ENCODE measurements at places on chromosomes 2 and 18. TPM values are rescaled to one million over a fixed set of nuclear protein-coding genes. Genes with fewer than 3 reads are reported as not detected.
A peak's percentile ranks its signal among the peaks of the same experiment; 100 is the strongest.

DNA sequence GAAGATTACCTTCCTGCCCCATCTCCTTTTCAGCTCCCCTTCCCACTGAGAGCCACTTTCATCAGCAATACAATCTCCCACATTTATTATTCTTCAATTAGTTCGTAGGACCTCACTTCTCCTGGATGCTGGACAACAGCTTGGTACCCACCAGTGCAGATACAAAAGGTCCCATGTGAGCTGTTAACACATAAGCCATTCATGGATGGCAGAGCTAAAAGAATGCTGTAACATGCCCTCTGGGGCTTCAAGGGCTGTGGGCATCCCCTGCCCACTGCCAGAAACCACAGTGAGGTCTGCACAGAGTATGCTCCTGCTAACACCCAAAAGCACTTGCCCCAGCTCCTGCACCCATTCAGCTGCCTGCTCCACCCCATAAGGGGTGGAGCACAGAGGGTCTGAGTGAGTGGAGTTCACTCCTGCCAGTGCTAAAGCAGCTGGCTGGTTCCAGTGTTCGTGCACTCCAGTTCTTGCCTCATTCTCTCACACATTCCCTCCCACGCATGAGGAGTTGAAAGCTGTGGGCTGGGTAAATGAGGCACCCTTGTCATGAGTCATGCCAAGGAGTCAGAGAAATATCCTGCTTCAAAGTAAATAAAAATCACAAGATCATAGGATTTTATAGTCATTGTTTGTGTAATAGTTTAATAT lies 305.9 kb upstream of the TMEFF2 start:
- DNase-seq = peak; percentile 13

The NMUR1 gene
- total RNA-seq = 1.1 TPM

The HTRA2 gene
- 26.3 TPM for total RNA-seq

The POTEI gene
- total RNA-seq = 2.9 TPM

The COL5A2 gene
- total RNA-seq = 14.3 TPM

GRCh38 chr2:134917888-134918525 lies 615 bp upstream of the CCNT2 start:
- DNase-seq = no peak

- no peak for DNase-seq
Observed at GRCh38 chr2:147502711-147503290, 342.0 kb upstream of the ACVR2A start.

DNA sequence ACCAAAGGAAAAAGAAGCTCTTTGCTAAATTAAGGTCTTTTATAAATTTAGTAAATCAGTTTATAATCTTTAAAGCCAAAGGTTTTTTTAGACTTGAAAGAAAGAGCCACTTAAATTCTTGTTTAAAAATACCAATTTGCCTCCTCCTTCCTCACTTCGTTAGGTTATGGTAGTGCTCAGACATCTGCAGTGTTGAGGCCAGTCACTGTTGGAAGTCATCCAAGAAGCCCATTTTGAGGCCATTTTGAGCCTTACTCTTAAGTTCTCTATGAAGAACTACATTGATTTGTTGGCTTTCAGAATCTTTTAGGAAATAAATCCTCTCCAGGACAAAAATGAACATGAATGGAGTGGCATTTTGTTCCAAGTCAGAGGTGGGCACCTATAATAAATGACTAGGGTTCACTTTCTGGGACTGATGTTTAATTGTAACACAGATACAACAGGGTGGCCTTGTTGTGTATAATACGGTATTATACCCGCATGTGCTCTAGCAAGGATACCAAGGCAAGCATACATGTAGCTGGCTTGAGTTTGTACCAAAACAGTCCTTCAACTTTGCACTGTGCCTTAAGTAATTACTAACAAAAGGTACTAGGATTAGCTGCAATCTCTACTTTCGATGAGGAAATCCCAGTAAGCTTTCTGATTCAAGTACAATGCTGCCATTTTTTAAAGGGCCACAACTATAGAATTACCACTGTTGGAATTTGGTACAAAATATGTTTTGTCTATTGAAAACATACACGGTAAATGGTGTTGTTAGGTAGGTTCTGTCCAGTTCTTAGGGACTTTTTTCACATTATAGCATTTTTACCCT lies 22.8 kb downstream of the SLC66A3 start:
- DNase-seq = no peak
